ENCODE measurements at places on chromosomes 6 and 20.

DNA sequence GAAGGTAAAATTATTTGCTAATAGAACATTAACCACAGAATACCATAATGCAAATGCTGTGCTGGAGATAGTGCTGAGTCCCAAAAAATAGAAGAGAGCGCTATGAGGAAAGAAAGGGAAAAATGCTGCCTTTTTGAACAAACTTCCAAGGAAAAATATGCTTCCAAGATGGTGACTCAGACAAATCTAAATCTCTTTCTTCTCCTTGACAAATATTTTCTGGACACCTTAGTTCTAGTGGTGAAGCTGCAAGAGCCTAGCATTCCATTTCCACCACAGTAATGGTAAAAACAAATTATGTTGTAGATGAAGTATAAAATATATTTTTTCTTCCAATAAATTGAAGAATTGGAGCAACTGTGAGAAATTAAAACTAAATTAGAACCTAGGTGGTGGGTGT, 155.6 kb upstream of the TBX18 start:
- DNase-seq = no peak

DNA sequence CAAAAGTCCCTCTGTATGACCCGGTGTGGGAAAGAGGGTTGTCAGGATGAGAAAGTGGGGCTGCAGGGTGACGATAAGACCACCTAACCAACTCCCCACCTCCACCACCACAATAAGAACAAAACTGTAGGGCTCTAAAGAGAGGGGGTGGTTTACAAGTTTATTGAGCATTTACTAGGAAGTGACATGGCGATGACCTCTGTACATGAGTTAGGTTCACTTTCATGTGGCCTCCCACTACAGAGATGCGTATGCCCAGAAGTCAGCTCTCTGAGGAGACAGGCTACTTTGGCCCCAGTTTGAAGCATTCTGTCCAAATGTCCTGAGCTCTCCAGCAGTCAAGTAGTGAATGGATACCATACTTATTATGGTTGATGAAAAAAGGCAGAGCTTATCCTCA, 28.7 kb upstream of the PI16 start:
- DNase-seq = no peak

DNA sequence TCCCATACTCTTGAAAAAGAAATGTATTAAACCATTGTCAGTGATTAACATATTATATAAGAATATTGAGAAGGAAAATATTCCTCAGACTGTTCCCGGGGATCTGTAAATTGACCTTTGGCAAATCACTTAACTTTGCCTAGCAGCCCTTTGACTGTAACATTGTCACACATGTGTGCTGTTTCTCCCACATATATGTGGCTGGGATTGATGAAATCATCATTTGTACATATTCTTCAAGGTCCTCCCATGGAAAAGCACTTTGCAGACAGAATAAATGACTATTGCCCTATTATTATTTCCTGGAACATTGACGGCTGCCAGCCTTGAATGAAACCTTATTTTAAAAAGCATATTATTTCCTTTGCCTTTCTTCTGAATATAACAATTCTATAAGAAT, 36.4 kb upstream of the TRERF1 start:
- DNase-seq = no peak

- no peak for DNase-seq
Observed at GRCh38 chr6:25882051-25882496, 8.0 kb upstream of the SLC17A3 start.

DNA sequence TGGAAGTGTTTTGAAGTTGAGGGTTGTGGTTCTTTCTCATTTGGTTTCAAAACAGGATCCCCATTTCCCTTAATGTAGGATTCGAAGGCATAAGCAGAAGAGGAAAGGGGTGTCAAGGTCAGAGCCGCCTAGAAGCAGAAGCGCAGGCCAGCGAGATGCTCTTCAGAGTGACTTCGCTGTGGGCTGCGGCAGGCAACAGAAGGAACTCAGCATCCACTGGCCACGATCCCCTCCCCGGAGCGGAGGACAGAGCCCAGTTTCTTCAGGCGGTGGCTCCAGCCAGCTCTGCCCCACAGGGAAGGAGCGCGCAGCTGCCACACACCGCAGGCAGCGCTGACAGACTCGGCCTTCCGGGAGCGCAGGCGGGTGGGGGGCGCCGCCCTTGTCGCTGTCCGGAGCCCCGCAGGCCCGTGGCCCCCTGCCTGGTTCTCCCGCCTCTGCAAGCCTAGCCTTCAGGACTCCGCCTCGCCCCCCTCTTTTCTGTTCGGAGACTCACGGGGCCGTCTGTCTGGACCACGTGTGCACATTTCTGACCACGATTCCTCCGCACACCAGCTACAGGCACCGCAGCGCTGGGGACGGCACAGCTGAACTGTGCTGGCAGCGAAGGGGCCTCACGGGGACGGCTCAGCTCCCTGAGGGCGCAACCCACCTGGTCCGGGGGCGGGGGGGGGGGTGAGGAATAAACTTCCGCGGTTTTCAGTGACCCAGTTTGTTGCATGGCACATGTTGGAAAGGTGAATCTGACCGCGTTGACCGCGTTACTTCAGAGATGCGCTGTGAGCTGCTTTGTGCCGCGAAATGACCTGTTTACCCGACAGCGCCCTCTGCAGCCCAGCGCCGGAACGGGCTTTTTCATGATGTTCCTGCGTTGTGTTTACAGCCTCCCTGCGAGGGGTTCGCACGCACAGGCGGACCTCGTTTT, 26.1 kb downstream of the TTLL2 start:
- no peak for DNase-seq

DNA sequence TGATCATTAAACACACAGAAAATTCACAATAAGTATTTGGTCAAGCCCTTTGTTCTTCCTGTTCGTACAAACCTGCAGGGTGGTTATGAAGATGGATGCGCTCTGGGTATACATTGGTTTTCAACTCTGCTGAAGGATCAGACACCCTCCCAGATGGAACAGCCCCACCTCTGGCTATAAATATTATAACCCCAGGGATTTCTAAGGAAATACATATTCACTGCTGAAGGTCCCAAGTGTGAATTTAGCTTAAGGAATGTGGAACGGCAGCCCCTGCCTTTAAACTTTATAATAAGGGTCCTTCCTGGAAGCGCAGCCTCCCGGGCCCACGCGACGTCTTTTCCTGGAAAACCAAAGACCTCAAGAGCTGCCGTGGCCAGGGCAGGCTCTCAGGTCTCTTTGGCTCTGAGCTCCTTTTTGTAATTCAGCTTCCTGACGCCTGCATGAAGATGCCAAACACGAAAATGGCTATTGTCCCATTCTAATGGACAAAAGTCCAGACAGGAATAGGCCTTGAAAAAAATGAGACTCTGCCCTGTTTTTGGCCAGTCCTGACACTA, 172.4 kb upstream of the SSTR4 start:
- no peak for DNase-seq

DNA sequence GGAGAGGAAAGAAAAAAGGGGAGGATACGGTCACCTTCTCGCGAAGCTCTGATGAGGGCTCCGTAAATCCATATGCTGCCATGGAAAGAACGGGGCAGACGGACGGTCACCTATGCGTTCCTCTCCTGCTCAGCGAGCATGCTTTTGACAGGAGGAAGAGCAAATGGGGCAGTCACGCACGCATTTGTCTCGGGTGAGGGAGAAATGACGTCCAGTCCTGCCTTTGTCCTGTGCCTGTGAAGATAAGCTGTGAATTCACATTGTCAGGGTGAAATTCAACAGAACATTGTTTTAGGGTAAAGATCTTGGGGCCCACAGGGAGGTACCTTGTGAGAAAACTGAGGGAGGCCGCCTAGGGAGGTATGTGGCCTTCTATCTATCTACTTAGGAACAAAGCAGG, 83.8 kb downstream of the IRF4 start:
- DNase-seq = no peak

- DNase-seq = no peak
Observed at GRCh38 chr20:62236200-62236599, 2.1 kb upstream of the OSBPL2 start.

GRCh38 chr6:98977671-98978292, 30.0 kb upstream of the FBXL4 start:
- DNase-seq = no peak

GRCh38 chr20:19699180-19699971, 58.7 kb upstream of the RIN2 start:
- DNase-seq = peak; percentile 67

- DNase-seq = no peak
Observed at GRCh38 chr20:19867940-19868371, 109.9 kb downstream of the RIN2 start.

DNA sequence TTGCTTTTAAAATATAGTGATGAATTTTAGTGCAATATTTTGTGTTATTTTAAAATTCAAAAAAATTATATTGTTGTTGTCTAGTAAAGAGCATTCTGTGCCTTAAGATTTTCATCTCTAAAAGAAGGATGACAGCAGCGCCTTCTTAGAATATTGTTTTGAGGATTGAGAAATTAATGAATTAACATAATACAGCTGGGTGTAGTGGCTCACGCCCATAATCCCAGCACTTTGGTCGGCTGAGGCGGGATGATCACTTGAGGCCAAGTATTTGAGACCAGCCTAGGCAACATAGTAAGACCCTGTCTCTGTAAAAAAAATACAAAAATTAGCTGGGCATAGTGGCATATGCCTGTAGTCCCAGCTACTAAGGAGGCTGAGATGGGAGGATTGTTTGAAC, 6.8 kb downstream of the TIAM2 start:
- DNase-seq = no peak

GRCh38 chr20:4014031-4014474, 1.3 kb downstream of the RNF24 start:
- no peak for DNase-seq

DNA sequence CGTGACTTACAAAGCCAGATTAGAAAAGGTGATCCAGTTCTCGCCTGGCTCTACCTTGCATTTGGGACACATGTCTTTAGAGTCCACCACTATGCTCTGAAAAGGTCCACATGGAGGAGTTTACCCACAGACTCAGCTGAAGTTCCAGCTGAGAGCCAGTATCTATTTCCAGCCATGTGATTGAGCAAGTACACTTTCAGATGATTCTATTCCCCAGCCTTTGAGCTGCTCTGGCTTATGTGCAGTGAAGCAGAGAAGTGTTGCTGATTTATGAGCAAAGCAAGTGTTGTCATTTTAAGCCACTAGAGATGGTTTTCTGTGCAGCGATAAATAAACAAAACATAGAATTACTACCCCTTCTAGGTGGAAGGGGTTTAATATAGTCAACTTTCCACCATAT, 520.8 kb upstream of the RNF217 start:
- no peak for DNase-seq

- peak; percentile 61 for DNase-seq
Observed at GRCh38 chr6:149863698-149864577, at the start of gene LRP11. Gene LRP11 (minus strand): TSS chr6:149864359. CDS start chr6:149864020, 339 bp downstream.

DNA sequence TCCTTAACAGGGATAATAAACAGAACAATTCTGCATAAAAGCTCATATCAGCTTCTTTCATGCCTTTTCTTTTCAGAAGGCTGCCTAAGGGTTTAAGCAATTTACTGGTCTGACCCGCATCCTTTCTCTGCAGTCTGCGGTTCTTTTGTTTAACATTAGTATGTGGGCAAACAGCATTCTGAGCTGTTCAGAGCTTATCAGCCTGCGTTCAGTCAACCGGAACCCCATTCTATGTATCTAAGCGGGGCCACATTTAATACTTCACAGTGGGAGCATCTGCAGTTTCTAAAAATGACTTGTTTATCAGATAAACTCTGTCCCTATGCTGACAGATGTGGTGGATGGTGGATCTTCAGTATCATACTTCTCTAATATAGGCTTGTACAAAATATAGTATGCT, 758.9 kb upstream of the MMS22L start:
- no peak for DNase-seq

DNA sequence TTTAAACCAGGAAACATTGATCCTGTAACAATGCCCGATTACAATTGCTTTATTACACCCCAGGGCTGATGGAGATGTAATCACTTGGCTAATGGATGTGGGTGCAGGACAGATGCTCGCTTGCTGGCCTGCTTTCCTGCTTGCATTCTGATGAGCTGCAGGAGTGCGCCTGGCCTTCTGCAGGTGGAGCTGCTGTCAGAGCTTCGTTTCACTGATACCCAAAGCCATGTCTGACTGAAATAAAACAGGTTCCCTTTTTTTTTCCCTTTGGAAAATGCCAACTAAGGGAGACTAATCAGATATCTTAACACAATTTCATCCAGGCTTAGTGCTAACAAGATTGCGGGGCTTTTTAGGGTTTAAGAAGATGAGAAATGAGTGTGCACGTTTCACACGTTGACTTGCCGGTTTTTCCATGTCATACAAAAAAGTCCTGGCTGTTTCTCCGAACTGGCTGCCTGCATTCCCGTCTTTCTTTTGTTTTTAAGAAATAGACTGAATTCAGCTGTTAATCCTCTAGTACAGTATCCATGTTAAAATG, 60.7 kb downstream of the VAPB start:
- no peak for DNase-seq

DNA sequence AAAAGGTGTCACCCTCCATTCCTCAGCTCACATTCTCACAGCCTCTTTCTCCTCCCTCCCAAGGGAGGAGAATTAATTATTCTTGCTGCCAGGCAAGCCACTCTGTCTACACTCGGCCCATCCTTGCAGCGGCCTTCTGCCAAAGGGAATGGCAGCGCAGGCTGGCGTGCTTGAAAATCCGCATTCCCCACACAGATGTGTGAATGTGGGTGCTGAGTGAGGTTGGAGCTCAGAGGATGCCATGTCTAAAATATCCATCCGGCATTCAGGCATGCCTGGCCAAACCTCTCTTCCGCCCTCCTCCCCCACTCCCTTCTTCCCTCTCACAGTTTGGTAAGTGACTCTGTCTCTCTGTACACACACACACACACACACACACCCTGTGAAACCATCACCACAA, 27.7 kb downstream of the PNPLA1 start:
- no peak for DNase-seq

GRCh38 chr20:45872626-45873025, 8.4 kb upstream of the ZSWIM1 start:
- DNase-seq = no peak

DNA sequence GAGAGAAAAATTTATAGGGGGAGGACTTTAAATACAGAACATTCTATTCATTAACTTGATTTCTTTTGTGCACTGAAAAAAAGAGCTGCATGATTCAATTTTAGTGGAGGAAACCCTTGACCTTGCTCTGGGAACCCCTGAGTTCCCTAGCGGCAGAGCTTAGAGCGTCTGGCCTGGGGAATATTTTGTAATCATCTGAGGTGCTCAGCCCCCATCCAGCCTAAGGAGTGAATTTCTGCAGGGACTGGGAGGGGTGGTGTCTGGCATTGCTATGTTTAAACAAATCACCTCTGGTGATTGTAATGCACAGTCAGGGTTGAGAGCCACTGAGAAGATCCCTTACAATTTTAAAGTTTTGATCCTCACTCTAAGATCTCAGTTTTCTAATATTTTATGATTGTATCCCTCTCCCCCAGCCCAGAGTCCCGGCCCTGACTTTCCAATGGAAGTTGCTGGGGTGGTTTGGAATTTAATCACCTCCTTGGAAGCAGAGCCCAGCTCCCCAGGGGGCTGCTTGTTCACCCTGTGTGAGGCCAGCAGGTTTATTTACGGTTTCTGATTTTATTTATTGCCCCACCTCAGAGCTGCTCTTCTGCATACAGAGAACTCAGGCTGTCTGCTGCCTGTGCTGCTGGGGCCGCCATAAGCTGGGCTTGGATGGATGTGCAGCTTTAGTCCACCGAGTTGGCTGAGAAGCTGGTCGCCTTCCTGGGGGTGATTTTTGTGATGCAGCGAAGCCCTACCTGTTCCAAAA, 263.1 kb downstream of the LRFN2 start:
- no peak for DNase-seq

GRCh38 chr20:5880326-5880725, 70.0 kb downstream of the TRMT6 start:
- DNase-seq = no peak

- no peak for DNase-seq
Observed at GRCh38 chr20:40811004-40811403, 122.0 kb upstream of the MAFB start.

GRCh38 chr6:89087881-89088280, 7.3 kb downstream of the PNRC1 start:
- no peak for DNase-seq
